ENCODE measurements at places on chromosomes 1 and 21.

DNA sequence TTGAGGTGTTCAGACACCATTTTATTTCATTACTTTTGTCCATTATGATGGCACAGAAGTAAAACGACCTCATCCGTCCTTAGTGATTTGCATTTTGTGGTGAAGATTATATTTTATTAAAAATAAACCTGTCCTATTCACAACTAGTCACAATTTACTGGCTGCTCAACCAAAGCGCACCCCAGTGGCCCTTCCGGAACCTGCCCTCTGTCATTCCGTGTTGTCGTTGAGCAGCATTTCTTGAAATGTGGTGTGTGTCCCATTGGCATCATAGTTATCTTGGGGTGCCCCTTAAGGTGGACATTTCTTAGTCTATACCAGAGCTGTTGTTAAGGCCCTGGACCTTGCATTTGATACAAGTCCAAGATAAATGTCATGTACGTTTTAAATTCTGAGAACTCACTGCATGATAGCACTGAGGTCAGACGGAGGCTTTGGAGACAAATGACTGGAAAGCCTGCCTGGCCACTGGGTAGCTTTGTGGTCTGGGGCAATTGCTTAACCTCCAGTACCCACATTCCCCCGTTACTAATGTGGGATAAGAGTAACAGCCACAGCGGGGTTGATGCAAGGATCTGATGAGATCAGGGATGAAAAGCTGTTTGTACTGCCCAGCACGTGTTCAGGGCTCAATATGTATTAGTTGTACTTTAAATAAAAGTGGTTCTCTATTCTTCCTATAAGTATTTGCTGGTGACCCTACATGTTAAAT, 36.2 kb downstream of the BACH1 start:
- DNase-seq: no peak

GRCh38 chr1:4796161-4797015, 142.0 kb downstream of the AJAP1 start:
- no peak for DNase-seq

GRCh38 chr1:33195556-33195955, 13.7 kb upstream of the TRIM62 start:
- DNase-seq: no peak

DNA sequence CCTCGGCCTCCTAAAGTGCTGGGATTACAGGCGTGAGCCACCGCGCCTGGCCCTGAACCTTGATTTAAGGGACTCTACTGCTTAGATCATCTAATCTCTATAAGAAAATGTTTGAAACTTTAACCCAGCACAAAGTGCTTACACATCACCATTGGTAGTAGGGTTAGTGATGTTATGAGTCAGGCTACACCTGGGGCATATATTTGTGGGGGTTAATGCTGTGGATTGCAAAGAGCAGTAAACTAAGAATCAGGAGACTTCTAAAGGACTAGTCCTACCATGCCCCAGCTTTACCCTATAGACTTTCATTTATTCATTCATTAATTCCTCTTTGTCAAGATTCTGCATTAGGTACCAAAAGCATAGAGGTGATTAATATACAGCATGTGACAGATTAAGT, 880.5 kb downstream of the TTLL7 start:
- no peak for DNase-seq

- DNase-seq: no peak
Observed at GRCh38 chr21:22363504-22363903, 1365.3 kb downstream of the NCAM2 start.

Measured in activated T-helper 2 cell treated with anti-CD3 and anti-CD28 coated beads, Interferon-gamma antibody, Interleukin-2, Interleukin-4, amounts not matched to agents 10 μg/mL and 5 μg/mL and 100 μg/mL, durations not matched to agents 14 hours and 24 hours and 36 hours (primary cell).